ENCODE measurements at places on chromosomes 6 and 20. TPM values are rescaled to one million over a fixed set of nuclear protein-coding genes. Genes with fewer than 3 reads are reported as not detected.

FERMT1 gene
- polyA plus RNA-seq, result 5.6 TPM

COX4I2 gene
- polyA plus RNA-seq, result 26.0 TPM

RAD21L1 gene
- polyA plus RNA-seq, result not detected

MYBL2 gene
- 19.3 TPM for polyA plus RNA-seq

PSORS1C1 gene
- polyA plus RNA-seq, result 0.70 TPM

ARMC12 gene
- 0.78 TPM for polyA plus RNA-seq

BPIFA1 gene
- not detected for polyA plus RNA-seq

ZNF184 gene
- 16.3 TPM for polyA plus RNA-seq

SLC52A3 gene
- polyA plus RNA-seq, result 0.54 TPM

LST1 gene
- polyA plus RNA-seq, result 6.8 TPM

GRCh38 chr20:21801193-21801592 is 95.7 kb downstream of the PAX1 start:
- DNase-seq, result no peak

DNA sequence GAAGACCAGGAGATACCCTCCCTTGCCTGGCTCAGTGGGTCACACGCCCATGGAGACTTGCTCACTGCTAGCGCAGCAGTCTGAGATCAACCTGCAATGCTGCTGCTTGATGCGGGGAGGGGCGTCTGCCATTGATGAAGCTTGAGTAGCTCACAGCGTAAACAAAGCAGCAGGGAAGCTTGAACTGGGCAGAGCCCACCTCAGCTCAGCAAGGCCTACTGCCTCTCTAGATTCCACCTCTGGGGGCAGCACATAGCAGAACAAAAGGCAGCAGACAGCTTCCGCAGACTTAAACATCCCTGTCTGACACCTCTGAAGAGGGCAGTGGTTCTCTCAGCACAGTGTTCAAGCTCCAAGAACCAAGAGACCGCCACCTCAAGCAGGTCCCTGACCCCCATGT is 271.3 kb downstream of the ESR1 start:
- DNase-seq, result no peak

- DNase-seq, result no peak
Observed at GRCh38 chr20:51378171-51378928, 164.2 kb downstream of the NFATC2 start.

DNA sequence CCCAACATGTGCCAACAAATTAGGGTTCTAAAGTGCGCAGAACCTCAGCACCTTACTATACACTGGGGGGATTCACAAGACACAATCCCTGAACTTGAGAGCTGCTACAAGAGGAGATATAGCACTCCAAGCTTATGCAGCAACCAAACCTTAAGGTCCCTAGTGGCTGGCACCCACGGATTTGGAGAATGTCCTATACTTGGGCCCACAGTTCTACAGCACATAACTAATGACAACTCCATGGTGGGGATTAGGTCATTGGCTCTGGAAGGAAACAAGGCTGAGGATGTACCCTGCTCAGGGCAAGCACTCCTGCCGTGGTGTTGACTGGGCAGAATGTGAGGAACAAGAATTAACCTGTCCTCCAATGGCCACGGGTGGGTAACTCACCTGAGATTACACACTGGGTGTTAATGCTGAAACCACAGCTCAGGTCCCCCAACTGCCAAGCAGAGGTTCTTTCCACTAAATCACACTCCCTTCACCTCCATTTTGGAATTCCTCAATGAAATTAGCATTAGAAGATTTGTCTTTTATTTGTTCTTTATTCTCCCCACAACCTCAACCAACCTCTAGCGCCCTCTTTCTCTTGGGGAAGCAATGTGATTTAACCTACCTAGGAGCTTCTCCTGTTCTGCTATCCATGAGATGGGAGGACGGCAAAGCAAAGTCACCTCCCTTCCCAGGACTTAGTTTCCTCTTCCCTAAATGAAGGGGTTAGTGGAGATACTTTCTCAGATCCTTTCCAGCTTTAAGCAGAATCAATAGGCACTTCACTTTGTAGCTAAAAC is 32.0 kb downstream of the TRERF1 start:
- no peak for DNase-seq

- peak; percentile 37 for DNase-seq
Observed at GRCh38 chr6:70413992-70414494, 735 bp downstream of the FAM135A start.

DNA sequence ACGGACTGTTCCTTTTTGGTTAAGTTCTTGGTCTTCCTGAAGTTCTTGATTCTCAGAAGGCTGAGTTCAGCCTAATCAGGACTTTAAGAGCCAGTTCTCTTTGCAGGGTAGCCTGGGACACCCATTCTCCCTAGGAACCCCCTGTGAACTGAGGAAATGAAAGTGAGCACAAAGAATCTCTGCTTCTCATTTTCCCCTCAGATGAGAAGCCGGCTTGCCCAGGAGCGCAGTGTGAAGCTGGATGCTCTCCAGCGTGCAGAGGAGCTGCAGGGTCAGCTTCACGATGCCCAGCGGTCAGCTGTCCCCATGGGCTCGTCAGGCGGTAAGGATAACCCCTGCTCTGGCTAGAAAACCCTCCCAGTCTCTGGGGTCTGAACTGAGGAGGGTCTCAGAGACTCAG is 34.0 kb downstream of the CD164 start:
- DNase-seq, result no peak

DNA sequence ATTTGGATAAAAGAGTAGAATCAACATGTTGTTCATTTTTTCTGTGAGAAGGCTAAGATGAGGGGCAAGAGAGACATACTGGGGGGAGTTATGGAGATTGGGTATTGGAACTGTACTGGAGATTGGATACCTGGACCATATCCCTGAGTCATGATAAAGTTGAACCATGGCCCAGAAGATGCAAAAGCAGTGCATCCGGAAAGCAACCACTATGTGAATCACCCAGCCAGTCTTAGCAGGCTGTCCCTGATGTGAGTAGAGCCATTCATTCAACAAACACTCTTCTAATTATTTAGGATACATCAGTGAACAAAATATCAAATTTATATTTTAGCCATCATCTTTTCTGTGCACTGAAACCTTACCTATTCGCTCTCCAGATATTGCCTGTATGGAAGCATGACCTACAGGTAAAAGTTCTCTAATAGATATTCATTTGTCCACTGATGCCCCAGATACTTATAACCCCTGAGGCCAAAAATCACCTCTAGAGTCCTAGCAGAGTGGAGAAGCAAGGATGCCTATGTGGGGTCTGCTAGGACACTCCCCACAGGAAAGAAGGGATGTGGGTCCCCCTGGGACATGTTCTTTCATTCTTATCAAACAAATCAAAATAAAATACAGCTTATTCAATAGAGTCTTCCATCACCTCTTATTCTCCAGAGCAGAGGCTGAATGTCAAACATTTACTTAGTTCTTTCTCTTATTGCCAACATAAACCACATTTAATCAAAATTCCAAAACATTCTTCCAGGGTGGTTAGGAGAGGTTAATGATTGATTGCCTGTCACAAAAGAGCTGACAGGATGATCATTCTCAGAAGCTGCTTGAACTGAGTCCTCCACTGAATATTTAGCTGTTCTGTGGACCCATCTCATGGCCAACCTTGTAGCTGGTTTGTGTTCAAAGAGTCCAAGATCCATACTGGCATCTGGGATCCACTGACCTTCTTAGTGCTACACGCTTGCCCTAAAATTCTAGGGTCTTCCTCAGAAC is 37.0 kb upstream of the PKHD1 start:
- no peak for DNase-seq

GRCh38 chr6:2626401-2626800 is 124.3 kb downstream of the MYLK4 start:
- no peak for DNase-seq

- peak; percentile 5 for DNase-seq
Observed at GRCh38 chr6:12637960-12638641, 78.5 kb upstream of the PHACTR1 start.

DNA sequence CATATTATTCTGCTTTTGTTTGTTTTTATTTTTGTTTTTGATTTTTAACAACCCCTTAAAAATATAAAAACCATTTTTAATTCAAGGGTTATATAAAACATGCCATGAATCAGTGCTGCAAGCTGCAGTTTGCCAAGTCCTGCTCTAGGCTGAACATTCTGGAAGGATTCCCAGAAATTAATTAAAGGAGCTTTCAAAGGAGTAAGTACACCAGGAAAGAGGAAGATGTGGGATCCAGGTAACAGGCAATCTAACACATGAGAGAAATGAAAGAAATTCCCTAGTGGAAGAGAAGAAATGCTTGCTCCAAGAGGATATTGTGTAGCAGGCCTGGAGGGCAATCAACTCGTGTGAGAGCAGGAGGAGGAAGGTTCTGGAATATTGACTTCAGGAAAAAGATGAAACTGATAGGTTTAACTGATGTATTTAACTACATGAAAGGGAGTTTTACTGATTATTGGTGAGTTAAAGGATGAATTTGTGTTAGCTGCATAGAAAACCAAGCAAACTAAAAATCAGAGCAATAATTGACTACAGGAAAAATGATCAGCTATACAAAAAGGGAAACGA is 146.0 kb upstream of the PHACTR1 start:
- no peak for DNase-seq

- DNase-seq, result no peak
Observed at GRCh38 chr6:156057869-156058268, 602.2 kb upstream of the NOX3 start.

DNA sequence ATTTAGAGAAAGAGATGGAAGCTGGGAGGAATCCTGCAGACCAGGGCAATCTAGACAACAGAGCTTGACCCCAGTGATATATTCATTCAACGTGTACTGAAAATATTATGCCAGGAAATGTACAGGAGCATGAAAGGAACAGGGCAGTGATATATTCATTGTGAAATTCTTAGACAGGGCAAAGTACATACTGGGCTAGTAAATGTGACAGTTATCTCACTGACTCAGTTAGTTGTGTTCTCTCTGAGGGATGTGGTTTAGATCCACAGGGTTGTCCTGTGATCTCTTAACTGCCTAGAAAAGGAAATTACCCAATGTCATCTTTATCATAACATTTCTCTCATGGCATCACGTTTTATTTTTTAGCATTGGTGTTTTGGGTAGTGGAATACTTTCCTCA is 891.3 kb downstream of the EYS start:
- no peak for DNase-seq

DNA sequence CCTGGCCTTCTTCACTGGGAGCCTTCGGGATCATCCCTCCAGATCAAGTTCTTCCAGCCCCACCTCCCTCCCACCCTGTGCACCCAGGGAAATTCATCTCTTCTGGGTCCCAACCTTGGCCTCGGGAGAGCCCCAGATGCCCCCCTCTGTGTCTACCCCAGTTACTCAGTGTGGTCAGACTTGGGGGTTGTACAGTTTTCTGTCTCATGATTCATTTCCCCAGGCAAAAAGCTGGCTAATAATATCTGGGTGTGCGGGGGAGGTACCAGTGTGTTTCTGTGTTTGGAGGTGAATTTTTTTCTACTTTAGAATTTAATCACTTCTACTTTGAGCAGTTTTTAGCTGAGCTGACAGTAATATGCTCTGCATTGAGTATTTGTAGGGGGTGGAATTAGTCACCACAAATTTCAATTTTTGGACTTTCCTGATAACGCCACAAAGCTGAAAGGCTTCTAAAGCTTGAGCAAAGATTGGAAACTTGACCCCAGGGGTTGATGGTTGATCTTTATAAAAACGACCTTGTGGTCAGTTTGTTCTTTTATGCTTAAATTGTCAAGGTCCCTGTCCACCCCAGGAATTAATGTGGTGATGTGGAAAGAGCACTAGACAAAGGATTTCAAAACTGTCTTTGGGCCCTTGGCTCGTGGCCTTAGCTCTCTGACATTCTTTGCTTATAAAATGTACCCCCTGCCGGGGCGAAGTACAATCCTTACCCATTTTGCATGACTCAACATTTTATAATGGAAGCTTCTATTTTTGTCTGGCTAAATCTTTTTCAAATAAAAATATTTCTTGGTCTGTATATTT is 284.7 kb upstream of the TAB2 start:
- DNase-seq, result no peak

DNA sequence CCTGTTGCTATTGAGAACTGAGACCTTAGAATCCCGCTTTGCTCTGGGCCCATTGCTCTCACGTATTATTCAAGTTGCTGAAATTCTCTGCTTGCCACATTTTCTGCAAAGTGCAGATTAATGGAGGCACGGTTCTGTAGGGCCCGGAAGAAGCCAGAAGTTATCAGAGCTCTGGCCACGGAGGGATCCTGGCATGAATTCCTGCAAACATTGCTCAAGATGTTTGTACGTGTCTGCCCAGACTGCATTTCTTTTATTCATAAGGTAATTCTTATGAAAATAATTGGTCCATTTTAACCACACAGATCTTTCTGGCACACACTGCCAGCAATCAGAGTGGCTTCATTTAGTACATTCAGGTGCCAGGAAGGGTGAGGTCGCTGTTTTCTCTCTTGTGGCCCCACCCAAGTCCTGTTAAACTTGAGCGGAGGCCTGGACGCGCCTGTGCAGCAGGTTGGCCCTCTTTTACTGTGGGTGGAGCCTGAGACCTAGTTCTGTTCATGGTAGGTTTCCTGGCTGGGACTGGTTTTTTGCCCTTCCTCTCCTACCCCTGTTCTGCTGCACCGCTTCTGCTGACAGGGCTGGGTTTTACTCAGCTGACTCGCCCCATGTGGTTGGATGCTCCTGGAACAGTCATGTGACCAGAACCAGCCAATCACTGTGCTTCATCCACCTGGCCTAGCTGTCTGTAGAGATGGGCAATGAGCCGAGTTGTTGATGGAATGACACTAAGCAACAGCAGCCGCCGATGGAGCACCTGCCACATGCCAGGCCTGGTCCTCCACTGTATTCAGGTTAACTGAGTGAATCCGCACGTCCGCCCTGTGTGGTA is 230.2 kb downstream of the CDH4 start:
- DNase-seq, result no peak

GRCh38 chr20:43265449-43265848 is 75.7 kb upstream of the PTPRT start:
- no peak for DNase-seq

- DNase-seq, result no peak
Observed at GRCh38 chr6:139316622-139317317, 25.0 kb upstream of the TXLNB start.

DNA sequence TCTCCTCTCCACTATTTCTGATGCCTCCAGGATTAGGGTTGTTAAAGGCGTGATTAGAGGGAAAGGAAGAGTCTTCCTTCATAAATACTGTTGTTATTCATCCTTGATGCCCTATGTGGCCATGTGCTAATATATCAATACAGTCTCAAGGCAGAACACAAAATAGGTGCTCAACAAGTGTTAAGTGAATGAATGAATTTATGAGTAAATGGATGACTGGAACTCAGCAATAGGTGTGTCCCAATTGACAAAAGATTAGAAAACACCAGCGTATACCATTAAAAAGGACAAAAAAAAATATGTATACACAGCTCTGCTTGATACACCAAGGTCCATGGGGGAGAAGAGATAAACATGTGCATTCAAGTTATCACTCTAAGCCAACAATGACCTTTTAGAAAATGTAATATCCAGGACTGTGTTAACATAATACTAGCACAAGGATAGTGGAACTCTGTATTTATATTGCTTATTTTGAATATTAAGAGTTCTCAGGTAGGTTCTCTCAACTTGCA is 171.2 kb upstream of the MYLIP start:
- DNase-seq, result no peak

All from left lung (tissue), 14 donors.